ENCODE measurements at places on chromosomes 11 and 22. TPM values are rescaled to one million over a fixed set of nuclear protein-coding genes. Genes with fewer than 3 reads are reported as not detected.
A peak's percentile ranks its signal among the peaks of the same experiment; 100 is the strongest.

- DNase-seq: peak; percentile 29
Observed at GRCh38 chr11:73359930-73360742, 16.1 kb upstream of the RELT start.

GRCh38 chr22:29695129-29695926, 24.5 kb upstream of the CABP7 start:
- no peak for DNase-seq

DNA sequence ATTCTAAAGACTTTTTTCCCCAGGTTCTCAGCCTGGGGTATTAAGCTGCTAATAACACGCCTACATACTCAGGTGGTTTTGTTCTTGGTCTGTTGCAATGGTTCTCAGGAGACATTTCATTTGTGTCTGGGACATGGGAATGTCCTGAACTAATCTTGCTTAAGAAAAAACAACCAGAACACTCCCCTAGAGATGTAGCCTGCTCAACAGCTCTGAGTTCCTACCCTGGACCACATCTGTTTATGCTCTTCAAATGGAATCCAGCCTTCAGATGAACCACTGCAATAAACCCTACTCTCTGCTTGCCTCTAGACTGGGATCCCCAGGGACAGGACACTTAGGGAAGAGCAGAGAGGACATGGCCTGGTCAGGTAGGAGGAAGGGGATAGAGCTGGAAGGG, 29.9 kb downstream of the RELT start:
- no peak for DNase-seq

- no peak for DNase-seq
Observed at GRCh38 chr11:128297805-128298204, 289.6 kb downstream of the ETS1 start.

GRCh38 chr22:21909871-21910270, 42.4 kb upstream of the MAPK1 start:
- DNase-seq: no peak

DNA sequence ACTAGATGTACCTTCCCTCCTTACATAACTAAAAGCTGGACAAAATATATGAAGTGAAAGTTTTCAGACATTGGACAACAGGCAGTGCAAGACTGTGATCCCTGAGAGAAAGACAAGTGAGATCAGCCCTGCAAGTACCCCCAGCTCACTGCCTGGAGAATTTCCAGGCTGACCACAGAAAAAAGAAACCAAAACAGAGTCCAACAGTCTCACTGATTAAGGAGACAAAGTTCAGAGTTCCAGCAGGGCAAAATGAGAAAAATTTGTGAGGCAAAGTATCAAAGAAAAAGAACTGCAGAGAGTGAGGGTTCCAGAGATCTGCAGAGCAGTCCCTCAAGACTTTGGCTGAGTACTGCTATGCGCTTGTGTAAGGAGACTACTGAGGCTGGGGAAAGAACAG, 47.3 kb upstream of the TMEM45B start:
- DNase-seq: no peak

The LSP1 gene
- polyA plus RNA-seq: 18.6 TPM

DNA sequence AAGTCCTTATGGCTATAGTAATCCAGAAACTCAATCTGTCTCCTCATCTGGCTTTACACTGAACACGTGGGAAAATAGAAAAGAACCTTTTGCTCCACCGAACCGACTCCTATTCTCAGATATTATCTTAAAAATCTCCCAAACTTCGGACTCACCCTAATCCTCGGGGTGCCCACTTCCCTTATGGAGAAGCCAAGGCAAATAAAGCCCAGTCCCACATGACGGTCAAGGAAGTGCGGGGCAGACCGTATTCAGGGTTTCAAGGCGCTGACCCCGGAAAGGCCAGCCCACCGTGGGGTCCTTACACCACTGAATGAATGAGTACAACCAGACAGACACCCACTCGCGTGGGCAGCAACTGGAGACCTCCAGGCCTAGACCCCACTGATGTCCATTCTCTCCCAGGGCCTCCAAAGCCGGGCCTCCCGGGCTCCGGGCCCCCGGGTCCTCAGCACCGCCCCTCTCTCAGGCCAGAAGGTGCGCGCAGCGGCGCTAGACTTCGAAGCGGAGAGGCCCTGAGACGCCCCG, 489 bp downstream of the NUP98 start:
- no peak for DNase-seq

The FAM111B gene
- polyA plus RNA-seq: 14.9 TPM

GRCh38 chr11:20161923-20162744, 1.9 kb upstream of the DBX1 start:
- DNase-seq: no peak

The CCND1 gene
- polyA plus RNA-seq: 76.6 TPM

GRCh38 chr11:61039916-61040315, 62.4 kb upstream of the CD5 start:
- DNase-seq: no peak

DNA sequence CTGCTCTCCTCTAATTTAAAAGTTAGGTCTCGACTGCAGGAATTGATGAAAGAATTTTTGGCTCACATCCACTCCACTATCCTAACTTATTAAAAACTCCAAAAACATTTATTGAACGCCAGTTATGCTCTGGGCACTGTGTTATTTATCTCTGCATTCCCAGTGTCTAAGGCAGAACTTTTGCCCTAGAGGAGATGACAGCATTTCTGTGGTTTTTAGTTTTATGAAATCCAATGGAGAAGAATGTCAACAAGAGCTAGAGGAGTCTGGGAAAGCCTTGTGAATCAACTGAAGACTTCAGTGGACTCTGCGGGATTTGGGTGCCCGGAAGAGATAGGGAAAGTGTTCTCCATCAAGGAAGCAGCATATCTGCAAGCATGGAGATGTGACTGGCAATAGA, 217.0 kb upstream of the PGR start:
- DNase-seq: no peak

The CABP2 gene
- polyA plus RNA-seq: not detected

The FXYD2 gene
- polyA plus RNA-seq: 1.4 TPM

DNA sequence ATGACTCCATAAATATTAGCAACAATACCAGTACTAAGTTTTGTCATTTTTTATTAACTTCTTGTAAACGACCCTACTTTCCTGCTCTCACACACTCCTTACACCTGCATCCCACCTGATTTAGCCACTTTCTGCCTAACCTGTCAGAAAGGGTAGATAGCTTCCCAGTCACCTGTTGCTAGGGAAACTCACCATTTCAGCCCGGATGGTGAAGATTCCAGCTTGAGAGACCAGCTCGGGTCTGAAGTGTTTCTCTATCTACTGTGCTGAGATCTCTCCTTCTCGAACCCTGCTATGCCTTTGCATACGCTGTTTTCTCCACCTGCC, at the start of gene PARVG:
Gene PARVG, plus strand, starts transcription at position 220 of the 327 bp plus-strand sequence. CDS start 2,405 bp downstream, outside the sequence.
- no peak for DNase-seq

DNA sequence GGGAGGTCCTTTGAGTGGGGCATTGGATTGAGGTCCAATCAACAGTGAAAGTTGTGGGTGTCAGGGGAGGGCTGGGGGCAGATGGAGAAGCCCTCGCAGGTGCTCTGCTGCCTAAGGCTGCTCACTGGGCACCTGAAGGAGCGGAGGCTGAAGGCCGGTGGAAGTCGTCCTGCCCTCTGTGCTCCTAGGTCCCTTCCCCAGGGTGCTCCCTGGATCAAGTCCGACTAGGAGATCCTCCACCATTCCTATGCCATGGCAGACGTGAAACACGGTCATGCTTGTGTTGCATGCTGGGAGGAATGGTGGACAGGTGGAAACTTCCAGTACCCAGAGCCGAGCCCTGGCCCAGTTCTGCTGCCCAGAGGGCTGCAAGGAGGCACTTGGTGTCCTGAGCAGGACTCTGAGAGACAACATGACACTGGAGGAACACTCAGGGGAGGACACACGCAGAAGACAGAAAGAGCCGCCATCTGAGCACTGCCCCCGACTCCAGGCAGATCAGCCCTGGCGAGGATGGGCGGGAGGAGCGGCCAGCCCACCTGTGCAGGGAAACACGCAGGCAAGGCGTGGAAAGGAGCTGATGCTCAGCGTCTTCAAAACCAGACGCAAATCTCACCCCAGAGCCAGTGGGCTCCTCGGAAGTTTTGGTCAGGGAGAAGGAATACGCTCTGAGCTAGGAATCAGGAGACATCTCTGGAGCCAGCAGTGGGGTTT, 786.8 kb downstream of the BRD1 start:
- DNase-seq: no peak

DNA sequence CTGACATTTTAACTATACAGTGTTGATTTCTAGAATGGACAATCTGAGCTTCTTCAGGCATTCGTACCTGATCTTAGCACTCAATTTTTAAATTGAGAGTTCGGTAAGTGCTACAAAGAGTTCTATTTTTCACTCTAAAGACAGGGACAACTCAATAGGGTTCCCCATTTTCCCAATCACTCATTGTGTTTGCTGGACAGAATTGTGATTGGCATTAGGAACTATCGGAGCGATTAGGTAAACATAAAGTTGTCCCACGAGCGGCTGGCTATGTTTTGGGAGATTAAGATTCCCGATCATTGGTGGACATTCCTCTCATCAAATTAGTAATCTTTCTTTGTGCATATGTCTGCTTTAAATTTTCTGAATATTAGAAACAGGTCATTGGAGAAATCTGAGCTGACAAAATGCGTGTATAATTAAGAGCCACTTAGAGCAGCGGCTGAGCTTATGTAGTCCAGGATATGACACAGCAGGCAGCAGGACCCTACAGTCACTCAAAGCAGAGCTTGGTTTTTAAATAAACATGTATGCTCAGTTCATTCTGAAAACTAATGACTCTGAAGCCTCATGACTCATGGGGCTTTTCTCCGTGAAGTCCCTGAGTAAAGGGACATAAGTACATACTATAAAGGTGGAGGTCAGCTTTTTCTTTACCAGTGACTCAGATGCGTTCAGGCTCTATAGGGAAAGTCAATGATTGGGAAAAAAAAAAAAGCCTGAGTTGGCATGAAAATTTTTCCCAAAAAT, 109.4 kb downstream of the GRIA4 start:
- no peak for DNase-seq

The GAB4 gene
- polyA plus RNA-seq: 0.07 TPM

- DNase-seq: no peak
Observed at GRCh38 chr22:19667872-19668740, 46.2 kb upstream of the SEPTIN5 start.

- DNase-seq: peak; percentile 58
Observed at GRCh38 chr22:43828998-43829782, 17.1 kb upstream of the EFCAB6 start.

The MMP10 gene
- not detected for polyA plus RNA-seq

GRCh38 chr22:44577391-44578109, 79.5 kb upstream of the RTL6 start:
- no peak for DNase-seq

DNA sequence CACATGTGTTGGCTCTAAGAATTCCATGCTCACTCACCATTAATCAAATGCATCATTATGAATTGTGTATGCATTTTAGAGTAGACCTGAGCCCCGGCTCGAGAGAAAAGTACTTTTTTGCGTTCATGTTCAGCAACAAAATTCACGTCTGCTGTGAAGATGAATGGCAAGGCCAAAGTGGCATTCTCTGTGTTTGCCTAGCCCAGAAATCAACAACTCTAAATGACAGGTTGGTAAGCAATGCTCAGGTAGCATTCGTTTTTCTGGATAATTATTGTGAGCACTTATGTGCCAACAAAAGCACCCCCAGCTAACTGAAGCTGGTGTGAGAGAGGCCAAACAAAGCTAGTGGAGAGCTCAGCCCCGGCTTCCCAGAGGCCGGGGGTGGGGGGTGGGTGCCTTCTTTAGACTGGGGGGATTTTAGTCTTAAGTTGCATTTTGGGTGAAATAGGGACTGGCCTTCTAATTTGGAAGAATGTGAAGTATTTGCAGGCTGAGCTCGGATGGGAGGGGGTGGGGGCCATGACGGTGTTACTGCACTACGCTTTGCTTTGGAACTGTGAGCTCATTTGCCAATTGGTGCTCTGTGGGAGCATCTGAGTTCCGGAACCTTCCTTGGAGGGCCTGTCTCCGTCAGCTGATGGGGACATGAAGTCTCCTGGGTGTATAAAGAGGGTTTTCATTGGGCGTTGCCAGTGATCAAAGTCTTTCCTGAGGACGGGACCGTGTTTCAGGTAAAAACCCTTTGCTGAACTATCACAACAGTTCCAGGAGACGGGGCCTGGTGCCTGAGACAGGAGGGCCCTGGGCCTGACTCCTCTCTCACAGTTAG, 29.0 kb upstream of the ALX4 start:
- no peak for DNase-seq

DNA sequence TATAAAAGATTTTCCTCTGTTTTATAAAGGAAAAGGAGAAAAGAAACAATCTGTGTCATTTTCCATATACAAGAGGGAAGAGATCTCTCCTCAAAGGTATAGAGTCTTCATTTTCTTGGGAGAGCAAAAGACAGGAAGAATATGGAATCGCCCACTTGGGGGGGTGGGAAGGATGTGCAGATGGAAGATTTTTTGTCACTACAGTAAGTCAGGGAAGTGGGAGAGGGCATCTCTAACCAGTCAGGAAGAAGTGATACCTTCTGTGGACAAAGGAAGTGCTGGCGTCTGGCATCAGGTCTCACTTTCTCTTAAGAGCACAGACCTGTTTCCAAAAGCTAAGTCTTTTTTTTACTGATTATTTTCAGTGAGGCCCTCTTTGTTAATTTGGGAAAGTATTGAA, 1.4 kb downstream of the PRR14L start:
- no peak for DNase-seq

The MMP7 gene
- polyA plus RNA-seq: not detected

- no peak for DNase-seq
Observed at GRCh38 chr22:47775686-47776085, 1013.2 kb downstream of the TBC1D22A start.

DNA sequence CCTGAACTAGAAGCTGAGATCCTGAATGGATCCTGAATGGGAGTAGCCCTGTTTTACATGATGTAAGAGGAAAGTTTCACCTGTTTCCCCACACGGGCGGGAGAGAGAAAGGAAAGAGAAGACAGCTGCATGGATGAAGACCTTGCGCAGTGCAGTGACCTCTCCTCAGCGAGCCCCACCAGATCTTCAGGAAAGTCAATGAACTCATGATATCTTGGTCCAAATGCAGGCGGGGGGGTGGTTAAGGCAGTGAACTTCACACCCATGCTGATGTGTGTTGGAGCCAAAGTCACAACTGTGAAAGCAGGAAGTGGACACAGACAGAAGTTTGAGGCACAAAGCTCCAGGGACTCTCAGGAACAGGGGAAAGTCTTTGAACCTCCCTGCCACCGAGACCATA, 8.6 kb upstream of the FJX1 start:
- DNase-seq: no peak

GRCh38 chr11:99020352-99021225, at the start of gene CNTN5:
Gene CNTN5, plus strand, starts transcription at chr11:99020949.
- peak; percentile 50 for DNase-seq

GRCh38 chr11:93493252-93493897, 49.8 kb downstream of the SMCO4 start:
- no peak for DNase-seq
